ENCODE measurements at places on chromosomes 7 and 10.

- DNase-seq: no peak
Measured at GRCh38 chr7:93161181-93161762, 13.1 kb upstream of the SAMD9L start.

- no peak for DNase-seq
Measured at GRCh38 chr10:109412353-109412752, 511.0 kb downstream of the XPNPEP1 start.

DNA sequence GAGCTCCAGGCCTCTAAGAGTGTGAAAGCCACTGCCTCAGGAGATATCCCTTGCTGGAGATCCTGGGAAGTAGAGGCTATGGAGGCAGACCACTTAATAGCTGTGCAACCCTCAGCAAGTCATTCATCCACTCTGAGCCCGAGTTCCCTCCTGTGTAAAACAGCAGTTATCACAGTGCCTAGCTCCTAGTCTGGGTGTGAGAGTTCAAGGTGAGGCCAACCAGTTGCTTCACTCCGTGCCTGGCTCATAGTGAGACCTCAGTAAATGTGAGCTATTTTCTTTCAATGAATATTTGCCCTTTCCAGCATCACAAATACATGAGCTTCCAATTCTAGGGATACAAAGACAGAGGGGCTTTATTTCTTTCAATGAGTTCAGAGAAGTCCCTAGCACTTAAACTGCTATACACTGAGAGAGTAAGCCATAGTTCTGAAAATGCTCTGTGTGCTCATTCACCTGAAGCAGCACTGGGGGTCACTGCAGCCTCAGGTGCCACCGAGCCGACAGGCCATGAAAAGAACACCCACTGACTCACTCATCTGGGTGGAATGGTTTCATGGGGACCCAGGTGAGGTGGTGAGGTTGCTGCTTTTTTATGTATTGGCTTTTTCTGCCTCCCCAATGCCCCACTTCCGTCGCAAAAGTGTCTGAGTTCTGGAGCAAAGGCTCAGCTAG, 259.8 kb downstream of the KCNMA1 start:
- DNase-seq: no peak

- DNase-seq: no peak
Measured at GRCh38 chr10:50740293-50740648, 535 bp downstream of the ASAH2B start.

- no peak for DNase-seq
Measured at GRCh38 chr10:119401671-119402395, 140.7 kb downstream of the RGS10 start.

- DNase-seq: no peak
Measured at GRCh38 chr10:75624638-75625037, 193.2 kb downstream of the LRMDA start.

DNA sequence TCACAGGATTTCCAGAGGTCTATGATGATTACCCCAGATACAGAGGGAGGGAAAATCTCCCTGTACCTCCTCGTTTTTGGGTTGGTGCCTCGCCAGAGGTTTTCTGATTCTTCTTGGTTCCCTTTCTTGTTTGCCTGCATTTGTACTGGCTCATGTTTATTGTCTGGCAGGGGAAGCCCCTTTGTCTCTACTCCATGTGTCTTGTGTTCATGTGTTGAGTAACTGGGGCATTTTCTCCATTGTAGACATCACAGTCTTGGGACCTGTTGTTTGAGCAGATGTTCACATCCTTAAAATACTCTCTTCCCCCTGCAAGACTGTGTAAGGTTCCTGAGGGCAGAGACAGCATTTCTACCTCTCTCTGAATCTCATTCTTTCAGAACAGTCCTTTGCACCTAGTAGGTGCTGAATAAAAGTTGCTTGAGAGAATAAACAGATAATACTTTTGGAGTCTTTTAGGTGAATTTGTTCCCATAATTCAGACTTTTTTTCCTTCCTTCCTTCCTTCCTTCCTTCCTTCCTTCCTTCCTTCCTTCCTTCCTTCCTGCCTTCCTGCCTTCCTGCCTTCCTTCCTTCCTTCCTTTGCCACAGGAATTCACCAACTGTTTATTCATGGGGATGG, 25.1 kb downstream of the CDK14 start:
- DNase-seq: no peak

DNA sequence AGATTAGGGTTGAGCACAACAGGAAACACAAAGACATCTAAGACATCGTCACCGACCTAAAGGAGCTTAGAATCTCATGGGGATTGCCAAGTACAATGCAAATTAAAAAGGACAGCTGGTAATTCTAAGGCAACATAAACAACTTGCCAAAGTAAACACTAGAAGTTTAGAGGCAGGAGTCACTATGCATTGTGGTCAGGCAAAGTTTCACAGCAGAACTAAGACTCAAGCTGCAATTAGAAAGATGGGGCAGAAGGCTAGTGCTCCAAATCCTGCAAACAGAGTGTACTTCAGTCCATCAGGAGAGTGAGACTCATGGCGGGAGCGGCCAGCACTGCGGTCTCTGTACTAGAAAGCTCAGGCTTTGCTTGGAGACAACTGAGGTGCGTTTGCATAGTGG, 52.7 kb downstream of the HIPK2 start:
- DNase-seq: peak; percentile 31

DNA sequence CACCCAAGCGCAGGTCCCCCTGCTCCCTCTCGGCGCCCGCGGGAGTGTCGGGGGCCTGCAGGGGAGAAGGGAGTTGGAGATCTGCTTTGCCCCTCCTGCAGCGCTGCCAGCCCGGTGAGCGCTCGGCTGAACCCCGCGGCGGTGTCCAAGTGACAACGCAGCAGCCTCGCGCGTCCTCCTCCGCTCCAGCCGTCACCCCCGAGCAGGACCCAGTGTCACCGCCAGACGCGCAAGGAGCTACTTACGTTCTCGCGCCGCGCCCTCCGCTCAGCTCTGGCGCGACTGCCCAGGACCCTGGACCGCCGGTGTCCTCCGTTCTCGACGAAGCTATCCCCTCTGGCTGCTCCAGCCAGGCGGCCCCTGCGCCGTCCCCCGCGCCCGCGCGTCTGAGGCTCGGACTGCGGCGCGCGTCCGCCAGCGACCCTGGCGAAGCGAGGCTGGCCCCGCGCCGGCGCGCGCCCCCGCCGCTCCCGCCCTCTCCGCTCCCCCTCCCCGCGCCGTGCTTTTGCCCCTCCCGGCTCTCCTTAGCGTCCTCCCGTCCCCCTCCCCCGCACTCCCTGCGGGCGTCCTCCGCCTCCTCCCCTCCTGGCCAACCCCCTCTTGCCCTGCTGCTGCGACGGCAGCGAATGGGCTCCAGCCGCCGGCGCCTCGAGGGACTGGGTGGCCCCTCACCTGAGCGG, at the start of gene NRCAM:
Gene NRCAM (minus strand): TSS at position 439 of the 680 bp plus-strand sequence. CDS start 216,372 bp downstream, outside the sequence.
- peak; percentile 87 for DNase-seq

DNA sequence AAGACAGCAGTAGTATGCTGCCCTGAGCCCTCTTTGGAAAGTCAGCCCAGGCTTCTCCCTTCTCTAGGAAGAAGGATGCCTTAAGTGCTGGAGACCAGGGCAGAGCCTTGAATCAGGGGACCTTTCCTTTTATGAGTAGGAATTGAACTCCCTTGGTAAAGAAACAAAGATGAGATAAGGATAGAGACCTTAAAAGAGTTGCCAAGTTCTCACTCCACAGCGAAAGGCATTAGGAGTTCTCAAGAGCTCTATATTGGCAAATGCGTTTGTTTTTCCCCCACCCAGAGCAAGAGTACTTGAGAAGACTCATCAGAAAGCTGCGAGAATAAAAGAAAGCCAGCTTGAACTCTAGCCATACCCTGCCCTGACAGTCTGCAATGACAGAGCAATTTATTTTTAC, 72.9 kb upstream of the OGDHL start:
- DNase-seq: no peak

GRCh38 chr7:115198143-115198542, 276.2 kb downstream of the MDFIC start:
- no peak for DNase-seq

GRCh38 chr7:100516135-100516812, 22.7 kb upstream of the AGFG2 start:
- no peak for DNase-seq

DNA sequence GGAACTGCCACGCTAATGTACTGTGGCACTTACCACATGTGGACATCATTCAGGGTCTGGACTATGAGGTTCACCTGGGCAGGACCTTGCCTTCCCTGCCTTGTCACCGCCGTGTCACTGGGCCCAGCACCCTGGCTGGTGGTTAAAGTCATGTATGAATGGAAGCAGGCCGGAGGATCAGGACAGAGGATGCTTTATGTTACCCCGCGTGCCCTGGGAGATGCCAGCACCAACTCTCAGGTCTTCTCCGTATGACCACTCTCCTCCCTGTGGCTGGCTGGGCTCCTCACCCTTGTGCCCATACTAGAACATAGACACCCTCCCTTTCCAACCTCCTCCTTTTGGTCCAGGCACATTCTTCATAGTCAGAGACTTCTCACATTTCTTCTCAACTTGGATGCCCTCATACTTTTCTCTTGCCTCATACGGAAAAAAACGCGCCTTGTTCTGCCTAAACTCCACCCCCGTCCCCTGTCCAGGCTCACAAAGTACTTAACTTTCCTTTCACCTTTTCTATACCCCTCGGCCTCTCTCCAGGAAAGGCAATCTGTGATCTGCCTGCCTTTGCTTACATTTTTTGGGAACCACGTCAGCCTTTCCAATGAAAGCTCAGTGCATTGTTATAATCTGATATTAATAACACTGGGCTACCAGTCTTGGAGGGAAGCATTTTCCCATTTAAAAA, 240.0 kb downstream of the TEX36 start:
- no peak for DNase-seq

DNA sequence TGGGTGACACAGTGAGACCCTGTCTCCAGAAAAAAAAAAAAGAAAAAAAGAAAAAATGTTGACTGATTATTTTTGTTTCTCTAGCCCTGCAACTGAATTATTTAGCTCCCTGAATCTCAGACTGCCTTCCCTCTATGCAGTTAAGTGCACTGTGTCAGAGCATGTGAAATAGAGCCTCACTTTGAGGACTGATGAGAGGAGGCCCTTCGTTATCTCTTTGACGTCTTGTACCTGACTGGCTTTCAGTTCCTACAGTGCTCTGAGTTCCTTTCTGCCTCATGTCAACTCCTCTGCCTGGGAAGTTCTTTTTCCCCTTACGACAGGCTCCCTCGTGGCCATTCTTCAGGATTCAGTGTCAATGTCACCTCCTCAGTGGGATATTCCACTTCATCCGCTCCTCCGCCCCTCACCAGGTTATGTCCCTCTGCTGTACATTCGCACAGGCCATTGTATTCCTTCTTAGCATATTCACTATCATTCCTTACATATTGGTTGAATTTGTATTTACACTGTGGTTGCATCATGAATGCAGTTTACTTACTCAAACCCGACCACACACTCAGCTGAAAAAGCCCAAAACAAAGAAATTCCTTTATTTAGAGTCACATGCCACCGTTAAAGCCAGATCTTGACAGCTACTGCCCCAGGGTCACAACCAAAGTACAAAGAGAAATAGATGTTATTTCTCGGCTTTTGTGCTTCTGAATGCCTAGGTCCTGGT, 18.1 kb upstream of the CAMK2G start:
- DNase-seq: no peak

GRCh38 chr10:112507046-112507445, 60.0 kb downstream of the VTI1A start:
- DNase-seq: no peak

- no peak for DNase-seq
Measured at GRCh38 chr10:35783305-35783838, 141.3 kb upstream of the FZD8 start.

GRCh38 chr7:29841926-29842701, 35.8 kb downstream of the WIPF3 start:
- DNase-seq: no peak

- DNase-seq: no peak
Measured at GRCh38 chr10:82961864-82962263, 1086.9 kb downstream of the NRG3 start.

- DNase-seq: no peak
Measured at GRCh38 chr7:2086229-2086628, 146.5 kb downstream of the MAD1L1 start.

DNA sequence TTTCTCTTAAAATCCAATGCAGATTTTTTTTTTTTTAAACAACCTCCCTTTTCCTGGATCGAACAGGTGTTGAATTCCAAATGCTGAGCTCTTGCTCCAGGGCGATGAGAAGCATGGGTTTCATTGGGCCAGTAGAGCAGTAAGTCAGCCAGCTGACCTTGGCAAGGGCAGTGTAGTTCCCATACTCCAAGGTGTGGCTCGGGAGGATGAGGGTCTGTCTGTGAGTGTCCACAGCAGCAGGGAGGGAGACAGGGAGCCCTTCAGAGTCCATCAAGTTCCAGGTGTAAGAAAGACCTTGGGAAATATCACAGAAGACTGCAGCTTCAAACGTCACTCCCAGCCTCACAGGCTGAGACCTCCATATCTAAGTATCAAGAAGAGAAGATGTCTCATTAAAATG, 50.4 kb downstream of the PKD1L1 start:
- no peak for DNase-seq

- DNase-seq: no peak
Measured at GRCh38 chr7:158366346-158366745, 221.3 kb downstream of the PTPRN2 start.

DNA sequence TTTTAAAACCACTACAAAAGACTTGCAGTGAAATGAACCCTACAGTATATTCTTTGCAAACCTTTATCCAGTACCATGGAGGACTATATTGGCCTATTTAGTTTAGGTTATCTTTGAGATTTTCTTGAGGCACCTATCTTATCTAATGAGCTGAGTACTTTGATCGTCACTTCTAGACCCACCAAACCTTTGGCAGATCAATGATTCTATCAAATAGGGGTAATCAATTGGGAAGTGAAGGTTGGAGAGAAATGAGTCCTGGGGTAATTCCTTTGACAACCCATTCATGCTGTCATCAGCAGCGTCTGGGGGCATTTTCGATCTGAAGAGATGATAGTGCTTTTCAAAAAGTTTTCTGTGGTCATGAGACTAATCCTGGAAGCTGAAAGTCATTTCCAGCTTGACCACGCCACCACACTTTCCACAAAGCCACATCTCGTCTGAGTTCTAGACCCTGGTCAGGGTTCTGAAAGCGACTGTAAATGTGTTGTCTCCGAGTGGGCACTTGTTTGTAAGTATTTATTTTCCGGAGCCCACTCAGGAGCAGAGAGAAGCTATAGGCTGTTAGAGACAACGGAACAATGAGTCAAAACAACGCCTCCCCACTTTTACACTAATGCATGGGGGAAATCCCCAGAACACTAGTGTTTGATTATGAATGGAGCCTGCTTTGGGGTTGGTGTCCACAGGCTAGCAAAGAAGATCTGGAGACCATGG, 4.8 kb downstream of the EGR2 start:
- no peak for DNase-seq

DNA sequence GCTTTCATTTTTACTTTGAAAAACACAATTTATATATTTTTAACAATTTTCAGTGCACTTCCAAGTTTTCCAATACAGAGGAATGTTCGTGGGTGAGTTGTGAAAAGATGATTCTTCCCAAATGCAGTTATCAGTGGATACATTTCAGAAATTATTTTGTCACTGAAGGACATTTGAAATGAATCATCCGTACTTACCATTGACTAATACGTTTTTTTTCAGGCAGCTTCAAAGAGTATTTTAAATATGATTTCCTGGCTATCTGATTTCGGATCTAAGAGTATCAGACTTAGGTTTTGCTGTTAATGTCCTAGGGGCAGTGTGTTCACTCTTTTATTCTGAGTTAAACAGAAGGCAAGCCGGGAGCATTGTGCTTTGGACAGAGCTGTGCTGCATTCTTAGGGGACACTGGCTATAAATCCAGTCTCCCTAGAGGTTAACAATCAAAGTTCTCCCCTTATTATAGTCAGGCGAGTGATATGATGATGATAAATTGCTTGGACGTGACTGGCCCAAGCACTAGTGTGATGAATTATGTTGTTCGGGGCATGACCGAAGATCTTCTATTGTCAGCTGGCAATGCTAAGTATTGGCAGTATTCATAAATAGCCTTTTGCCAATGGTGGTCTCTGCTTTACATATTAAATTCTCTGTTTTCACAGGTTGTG, 4.5 kb downstream of the PTER start:
- DNase-seq: no peak

- DNase-seq: no peak
Measured at GRCh38 chr10:22246680-22247391, 29.0 kb upstream of the EBLN1 start.
